ENCODE measurements at places on chromosomes 16 and 17.

DNA sequence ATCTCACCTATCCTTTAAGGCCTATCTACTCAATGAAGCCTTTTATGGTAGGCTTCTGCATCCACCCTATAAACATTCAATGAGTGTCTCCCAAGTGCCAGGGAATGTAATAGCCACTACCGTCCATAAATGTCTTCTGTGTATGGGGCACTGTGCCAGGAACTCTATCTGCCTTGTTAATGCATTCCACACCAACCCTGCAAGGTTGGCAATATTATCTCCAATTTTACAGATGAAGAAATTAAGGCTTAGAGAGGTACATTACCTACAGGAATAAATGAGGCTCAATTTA lies 20.0 kb downstream of the MAP3K14 start:
- DNase-seq, result no peak

- DNase-seq, result no peak
Measured at GRCh38 chr17:80750263-80750662, 205.6 kb downstream of the RPTOR start.

DNA sequence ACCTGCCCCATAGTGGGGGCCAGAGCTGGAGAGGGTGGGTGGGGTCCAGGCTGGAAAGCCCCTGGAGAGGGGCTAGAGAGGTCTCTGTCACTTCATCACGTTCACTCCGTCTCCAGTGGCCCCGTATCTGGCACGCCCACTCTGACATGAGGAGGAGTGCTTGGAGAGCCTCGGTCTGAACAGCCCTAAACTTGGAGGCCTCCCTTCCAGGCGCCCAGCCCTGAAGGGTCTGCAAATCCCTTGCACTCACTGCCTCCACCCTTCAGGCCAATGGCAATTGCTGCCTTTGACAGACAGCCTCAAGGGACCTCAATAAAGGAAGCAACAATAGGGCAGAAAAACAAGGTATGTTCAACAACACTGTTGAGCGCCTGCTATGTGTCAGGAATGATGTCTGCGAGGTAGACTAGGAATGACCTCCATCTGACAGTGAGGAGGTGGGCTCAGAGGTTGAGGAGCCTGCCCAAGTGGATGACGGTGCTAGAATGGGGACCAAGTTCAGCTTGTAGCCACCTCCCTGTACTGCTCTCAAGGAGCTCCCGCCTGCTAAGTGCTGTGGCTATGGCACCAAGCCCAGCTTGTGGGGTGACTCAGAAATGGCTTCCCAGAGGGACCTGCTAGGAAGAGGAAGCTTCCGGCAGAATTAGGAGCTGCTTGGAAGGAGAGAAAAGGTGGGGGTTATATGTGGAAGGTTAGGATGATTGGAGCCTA lies 2.9 kb upstream of the EPX start:
- no peak for DNase-seq

- no peak for DNase-seq
Measured at GRCh38 chr17:63631062-63631461, 8.8 kb downstream of the MAP3K3 start.
